ENCODE measurements at places on chromosomes 2 and 18.

DNA sequence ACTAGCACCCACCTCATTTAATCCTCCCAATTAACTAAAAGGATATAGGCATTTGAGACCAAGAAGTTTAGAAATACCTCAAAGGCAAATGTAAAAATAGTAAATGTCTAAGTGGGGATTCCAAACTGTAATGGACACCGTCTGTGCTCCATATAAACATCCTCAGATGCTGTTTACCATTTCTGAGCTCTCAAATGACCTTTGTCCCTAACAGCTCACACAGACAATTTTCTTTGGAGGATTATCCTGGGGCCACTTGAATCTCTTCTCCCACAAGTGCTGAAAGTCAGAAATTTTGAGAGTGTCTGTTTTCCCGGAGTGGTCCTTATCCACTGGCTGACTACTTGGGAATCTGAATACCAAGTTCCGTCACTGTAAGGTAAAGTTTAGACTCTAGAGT, 1418.9 kb downstream of the LRP1B start:
- no peak for DNase-seq

DNA sequence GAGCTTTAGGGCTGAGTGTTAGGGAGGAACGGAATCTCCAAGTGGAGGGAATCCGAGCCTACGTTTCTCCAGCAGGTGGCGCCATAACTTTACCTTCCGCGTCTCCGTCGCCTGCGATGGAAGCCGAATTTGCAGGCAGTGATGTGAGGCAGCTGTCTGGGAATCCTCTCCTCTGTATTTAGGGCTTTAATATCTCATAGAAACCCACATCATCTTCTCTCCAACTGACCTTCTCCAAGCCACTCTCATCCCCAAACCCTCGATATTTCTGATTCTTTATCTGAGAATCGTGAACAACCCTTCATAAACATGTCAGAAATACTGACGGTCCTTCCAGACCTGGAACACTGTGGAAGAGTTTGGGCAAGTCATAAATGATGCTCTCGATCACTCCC, 27.5 kb downstream of the SIX2 start:
- DNase-seq, result peak; percentile 58

GRCh38 chr2:227855440-227855839, 16.0 kb upstream of the DAW1 start:
- DNase-seq, result no peak

DNA sequence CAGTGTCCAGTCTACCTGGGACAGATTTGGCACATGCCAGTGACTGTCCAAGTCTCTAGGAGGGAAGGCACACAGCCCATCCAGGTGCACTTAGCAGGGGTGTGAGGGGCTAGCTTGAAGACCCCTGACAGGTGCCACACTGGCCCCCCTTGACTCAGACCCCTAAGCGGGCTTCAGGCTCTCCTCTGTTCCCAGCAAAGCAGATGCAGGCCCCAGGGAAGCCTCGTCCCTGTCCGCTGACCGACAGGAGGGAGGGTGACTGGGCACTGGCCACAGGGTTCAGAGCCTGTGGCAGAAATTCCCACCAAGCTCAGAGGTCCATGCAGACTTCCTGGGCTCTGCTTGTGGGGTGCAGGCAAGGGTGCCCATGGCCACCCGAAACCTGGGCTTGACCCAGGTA, 239.8 kb upstream of the MYT1L start:
- DNase-seq, result no peak

DNA sequence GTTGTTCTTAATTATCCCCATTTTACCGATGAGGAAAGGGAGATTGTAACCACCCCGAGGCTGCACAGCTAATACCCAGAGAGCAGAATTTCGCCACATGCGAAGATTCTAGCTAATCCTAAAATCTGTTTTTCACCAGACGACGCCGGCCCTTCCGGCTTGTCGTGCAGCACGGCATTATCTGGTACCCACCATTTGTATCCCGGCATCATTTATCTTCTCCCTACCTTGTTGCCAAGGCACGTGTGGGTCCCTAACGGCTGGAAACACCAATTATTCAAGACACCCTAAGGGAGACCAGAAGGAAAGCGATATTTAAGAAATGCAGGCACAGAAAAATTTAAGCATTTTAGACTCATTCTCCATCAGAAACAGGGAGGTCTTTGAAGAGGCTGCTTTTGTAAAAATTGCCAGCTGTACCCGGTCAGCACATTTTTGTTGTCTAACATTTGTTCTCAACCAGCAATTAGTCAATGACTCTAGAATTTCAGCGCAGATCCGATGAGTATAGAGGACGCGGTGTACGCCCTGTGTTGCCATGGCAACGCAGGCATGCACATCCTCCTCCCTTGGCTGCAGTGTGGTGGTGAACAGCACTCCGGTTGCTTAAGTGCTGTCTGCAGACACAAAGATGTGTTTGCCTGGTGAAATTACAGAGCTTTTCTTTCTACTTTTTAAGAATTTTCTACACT, 111.6 kb downstream of the AGAP1 start:
- no peak for DNase-seq

DNA sequence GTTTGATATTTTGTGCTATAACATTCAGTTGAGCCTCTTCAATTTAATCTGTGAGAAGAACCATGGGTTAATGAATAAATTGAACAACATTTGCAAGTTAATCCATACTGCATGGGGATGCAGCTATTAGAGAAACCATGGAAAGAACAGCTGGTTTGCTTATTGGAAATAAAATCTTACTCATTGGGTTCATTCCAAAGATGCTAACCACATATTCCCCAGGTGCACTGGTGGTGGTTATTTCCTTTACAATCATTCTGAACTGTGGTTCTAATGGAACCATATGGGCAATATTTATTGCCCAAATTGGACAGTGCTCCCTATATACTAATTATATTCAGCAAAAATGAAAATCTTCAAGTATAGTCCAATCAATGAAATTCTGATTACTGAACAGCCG, 1200.4 kb upstream of the CDH2 start:
- DNase-seq, result no peak
